Posterior cingulate gyrus (tissue), 11 donors: ENCODE measurements at places on chromosomes 5 and 9.

DNA sequence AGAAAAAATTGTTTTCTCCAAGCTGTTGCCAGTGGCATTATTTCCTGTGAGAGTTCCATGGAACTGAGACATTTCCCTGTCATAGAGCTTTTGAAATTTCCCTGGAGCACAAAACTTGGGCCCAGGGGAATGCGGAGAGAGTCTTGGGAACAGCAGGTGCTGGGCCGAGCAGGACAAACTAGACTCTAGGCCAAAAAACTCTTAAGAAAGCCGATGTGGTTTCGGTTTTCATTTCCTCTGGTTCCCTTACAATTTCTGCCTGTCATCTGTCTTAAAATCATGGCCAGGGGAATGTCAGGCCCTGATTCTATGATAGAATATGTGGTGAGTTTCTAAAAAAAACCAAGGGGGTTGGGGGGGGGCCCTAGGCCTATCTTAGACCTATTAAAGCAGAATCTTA lies 4.6 kb downstream of the SLC35A4 start:
- no peak for DNase-seq

GRCh38 chr9:2823227-2823626 lies 20.7 kb downstream of the PUM3 start:
- no peak for DNase-seq

DNA sequence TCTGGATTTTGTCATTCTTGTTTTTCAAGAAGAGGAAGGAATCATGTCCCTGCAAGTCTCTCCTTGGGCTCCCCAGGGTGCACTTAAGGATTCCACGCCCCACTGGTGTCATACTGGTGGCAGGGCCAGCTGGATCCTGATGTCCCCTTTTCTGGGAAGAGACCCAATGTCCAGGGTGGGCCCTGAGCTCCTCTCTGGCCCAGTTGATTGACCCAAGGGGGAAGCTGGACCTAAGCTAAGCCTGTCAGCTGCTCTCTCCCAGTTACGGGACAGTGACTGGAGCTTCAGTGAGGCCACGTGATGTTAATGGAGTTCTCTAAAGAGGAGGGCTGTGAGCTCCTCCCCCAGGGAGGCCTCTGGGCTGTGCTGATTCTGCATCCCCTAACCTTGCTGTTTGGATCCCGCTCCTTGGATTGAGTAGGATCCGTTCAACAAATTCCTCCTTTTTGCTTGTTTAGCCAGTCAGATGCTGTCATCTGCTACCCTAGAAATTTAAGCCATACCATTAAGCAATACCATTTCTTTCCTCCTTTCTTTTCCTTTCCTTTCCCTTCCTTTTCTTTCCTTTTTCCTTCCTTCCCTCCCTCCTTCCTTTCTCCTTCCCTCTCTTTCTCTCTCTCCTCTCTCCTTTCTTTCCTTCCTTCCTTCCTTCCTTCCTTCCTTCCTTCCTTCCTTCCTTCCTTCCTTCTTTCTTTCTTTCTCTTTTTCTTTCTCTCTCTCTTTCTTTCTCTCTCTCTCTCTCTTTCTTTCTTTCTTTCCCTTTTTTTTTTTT lies 17.2 kb downstream of the NKX2-5 start:
- no peak for DNase-seq

GRCh38 chr5:67195406-67196275 lies 958 bp downstream of the CD180 start:
- no peak for DNase-seq

DNA sequence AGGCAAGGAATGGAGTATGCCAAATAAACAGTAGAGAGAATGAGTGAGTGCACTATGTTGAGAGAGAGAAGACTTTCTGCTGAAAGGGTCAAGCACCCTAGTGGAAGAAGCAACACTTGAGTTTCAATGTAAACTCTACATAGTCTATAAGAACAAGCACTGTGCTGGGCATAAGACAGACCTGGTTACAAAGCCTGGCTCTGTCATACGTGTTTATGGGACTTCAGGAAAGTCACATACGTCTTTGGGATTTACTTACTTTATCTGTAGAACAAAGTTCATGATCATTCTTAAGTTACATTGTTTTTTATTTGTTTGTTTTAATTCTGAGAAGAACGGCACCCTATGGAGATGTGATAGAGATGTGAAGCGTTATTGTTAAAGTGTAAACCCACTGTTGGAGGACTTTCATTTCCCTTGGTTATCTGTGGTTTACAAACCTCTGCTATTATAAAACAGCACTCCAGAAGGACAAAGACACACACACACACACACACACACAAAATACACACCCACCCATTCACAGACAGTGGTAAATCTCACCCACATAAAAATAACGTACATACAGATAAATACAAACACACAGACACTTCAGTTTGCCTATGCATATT lies 70.7 kb upstream of the TRIM32 start:
- DNase-seq = no peak

DNA sequence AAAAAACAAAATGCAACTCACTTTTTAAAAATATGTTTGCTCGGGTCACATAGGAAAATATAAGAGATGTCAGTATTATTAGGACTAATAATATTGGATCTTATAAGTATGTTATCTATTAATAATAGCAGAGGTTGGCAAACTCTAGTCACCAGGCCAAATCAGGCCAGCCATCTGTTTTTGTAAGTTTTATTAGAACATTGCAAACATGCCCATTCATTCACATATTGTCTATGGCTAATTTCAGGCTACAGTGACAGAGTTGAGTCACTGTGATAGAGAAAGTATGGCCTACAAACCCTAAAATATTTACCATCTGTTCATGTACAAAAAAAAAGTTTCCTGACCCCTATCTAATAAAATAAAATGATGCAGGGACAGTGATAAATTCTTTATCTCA lies 97.7 kb upstream of the CDH6 start:
- no peak for DNase-seq

GRCh38 chr5:116885825-116886224 lies 311.2 kb upstream of the SEMA6A start:
- no peak for DNase-seq

DNA sequence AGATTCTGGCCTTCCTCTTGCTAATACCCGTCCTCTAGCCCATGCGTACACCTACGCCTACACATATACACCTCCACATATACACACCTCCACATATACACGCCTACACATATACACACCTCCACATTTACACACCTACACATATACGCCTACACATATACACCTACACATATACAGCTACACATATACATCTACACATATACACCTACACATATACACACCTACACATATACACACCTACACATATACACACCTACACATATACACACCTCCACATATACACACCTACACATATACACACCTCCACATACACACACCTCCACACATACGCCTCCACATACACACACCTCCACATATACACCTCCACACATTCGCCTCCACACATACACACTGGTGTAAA lies 27.2 kb downstream of the AK3 start:
- no peak for DNase-seq

- DNase-seq = no peak
These were observed 184.9 kb upstream of the OR13F1 start for GRCh38 chr9:104319198-104319597.

GRCh38 chr5:180281706-180282105 lies 10.2 kb downstream of the MAPK9 start:
- DNase-seq = no peak

DNA sequence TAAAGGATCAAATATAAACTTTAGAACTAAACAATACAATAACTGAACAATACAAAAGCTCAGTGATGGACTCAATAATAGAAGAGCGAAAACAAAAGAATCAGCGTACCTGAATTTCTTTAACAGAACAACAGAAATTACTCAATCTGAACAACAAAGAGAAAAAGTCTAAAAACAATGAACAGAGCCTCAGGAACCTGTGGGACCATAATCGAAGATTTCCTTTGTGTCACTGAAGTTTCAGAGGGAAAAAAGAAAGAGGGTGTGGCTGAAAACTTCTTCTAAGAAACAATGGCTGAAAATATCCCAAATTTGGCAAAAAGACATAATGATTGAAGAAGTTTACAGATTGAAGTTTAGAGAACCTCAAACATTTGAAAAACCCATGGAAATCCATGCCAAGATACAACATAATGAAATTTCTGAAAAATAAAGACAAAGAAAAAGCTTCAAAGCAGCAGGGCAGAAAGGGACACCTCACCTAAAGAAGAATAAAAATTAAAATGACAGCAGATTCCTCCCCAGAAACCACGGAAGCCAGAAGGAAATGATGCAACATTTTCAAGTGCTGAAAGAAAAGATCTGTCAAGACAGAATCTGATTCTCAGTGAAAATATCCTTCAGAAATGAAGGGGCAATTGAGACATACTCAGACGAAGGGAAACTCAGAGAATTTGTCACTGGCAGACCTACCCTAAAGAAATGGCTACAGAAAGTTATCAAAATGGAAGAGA lies 288.8 kb downstream of the ARL15 start:
- DNase-seq = no peak

DNA sequence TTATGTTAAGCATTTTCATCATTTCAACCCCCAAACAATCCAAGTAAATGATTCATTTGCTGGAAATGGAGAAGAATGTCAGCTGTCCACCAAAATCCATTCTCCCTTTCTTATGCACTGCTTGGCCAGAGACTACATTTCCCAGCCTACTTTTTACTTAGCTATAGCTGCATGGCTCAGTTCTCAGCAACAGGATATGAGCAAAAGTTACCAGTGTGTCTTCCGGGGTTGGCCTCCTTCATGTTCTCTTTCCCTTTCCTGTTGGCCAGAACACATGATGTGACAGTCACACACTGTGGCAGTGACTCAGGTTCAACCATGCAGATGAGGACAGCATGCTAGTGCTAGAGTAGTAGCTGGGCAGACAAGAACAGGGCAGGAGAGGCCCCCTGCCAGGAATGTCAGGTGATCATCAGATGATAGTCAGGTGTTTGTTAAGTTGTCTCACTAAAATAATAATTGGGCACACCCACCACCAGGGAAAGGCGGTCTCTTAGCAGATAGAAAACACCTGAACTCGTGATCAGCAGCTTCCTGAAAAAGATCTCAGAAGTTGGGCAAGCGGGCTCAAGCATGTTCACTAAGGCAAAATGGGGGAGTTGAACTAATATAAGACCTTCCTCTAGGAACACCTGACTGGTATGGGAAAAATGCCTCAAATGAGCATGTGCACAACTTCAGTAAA lies 12.2 kb downstream of the GPR150 start:
- no peak for DNase-seq

DNA sequence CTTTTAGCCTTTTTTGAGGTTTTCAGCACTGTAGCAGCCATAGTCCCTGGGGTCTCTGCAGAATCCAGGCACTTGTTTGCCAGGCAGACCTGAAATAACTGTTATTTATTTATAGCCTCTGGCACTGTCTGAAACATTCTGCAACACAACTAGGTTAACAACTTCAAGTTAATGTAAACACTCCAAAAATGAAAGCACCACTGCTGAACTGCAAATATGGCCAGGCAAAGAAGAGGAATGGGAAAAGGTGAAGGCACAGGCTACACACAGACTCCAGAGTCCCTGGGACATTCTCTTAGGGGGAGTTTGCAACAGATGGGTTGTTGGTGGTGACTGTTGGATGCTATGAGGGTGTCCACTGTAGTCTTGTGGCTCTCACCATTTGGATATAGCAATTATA lies 369.0 kb downstream of the MAT2B start:
- DNase-seq = no peak

DNA sequence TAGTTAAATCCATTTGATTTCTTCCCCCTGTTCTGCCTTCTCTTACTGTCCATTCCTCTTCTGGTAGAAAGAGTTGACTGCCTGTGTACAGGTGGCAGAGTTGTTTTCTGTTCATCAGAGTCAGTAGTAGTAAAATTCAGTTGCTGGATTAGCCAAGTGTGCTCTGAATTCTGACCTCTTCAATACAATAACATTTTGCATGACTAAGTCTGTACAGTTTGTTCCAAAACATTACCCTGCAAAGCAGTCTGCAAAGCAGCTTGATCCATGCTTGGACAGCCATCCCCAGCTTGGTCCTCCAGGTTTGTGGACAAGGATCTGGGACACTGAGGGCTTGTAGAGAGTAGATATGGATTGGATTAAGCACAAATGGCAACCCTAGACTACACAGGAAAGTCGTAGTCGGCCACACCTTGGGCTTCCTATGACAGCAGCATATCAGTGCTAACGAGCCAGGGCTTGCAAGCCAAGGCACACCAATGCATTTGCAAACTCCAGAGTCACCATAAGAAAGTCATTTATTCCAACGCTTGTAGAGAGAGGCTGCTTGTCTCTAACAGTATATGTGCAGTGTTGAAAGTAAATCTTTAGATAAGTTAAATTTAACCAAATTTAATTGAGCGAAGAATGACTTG lies 25.2 kb downstream of the IL12B start:
- DNase-seq = no peak

GRCh38 chr5:168844922-168845296 lies 265.7 kb upstream of the PANK3 start:
- no peak for DNase-seq

DNA sequence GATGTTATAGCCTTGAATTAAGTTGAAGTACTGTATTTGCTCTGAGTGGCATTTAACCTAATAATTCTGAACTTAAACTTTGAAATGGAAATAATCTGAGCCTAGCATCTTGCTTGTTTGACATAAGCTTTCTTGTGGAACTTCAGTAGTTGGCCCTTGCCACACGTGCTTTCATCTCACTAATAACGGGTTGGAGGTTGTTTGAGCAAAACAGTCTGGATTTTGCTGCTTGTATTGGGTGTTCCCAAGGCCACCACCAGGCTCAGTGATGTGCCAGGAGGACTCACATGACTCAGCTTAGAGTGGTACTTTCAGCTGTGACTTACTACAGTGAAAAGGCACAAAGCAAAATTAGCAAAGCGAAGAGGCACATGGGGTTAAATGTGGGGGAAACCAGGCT lies 35.7 kb downstream of the SECISBP2 start:
- no peak for DNase-seq

GRCh38 chr5:102974177-102974576 lies 145.8 kb downstream of the GIN1 start:
- no peak for DNase-seq

- DNase-seq = no peak
These were observed 1949.0 kb upstream of the WWC1 start for GRCh38 chr5:166342402-166342801.

- no peak for DNase-seq
These were observed 825.0 kb downstream of the TLR4 start for GRCh38 chr9:118529210-118529609.

DNA sequence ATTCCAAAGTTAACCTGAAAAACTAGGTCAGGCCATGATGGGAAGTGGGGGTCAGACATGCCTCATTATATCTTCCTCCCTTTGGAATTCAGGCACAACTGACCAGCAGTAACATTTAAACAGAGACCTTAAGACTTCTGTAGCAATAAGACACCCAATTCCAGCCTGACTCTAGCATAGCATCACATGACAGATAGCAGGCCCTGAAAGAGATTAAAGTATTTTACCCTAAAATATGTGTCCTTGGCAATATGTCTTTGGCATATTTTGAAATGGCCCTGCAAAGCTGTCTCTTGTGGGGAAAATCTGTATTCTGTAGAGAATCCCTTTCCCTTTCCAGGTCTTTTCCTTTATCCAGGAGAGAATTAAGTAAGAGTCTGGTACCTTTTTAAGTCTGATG lies 34.3 kb downstream of the S1PR3 start:
- no peak for DNase-seq

DNA sequence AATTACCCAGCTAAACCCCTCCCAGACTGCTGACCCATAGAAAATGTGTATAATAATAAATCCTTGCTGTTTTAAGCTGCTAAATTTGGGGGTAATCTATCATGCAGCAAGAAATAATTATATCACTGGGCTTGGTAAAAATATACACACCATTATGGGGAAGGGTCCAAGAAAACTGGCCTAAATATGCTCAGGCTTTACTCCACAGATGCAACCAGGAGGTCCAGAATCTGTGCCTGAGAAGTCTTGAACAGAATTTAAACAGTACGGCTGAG lies 102.5 kb upstream of the SLC44A1 start:
- no peak for DNase-seq
